Kidney capillary endothelial cell (primary cell): ENCODE measurements at places on chromosomes 7 and 10.

DNA sequence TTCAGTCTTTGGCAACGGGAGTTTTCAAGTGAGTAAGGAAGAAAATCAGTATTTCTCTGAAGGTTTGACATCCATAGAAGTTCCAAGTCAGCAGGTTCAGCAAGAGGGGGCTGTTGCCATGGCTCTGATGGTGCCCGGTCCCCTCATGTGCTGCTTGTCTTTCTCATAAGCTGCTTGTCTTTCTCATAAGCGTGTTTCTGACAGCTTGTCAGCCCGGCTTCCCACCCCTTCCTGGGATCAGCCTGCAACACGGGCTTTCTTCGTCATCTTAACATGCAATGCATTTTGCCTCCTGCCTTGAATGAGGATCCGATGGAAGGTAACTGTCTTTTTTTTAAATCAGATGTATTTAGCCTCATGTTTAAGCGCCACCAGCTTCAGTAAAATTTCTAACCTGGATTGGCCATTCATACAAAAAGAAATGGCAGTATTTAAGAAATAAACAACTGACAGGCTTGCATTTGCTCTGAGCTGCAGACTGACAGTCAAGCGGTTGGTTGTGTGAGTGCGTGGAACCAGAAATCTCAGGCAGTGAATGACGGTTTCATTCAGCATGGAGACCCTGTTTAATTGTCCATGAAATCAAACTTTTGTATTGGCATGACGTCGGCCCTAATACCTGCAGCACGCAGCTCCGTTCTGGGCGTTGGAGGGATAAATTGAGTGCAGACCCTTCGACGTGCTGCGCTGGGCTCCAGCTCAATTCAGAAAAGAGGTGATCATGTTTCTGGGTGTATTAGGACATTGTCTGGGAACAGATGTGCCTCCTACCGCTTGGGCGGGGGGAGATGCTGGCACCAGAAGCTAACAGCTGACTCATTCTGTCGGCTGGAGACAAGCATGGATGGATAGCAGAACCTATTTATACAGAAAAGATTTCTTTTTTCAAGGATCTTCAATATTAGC is 454.7 kb upstream of the FOXK1 start:
- no peak for DNase-seq

GRCh38 chr7:139099172-139099947 is 10.2 kb downstream of the ZC3HAV1 start:
- no peak for DNase-seq

DNA sequence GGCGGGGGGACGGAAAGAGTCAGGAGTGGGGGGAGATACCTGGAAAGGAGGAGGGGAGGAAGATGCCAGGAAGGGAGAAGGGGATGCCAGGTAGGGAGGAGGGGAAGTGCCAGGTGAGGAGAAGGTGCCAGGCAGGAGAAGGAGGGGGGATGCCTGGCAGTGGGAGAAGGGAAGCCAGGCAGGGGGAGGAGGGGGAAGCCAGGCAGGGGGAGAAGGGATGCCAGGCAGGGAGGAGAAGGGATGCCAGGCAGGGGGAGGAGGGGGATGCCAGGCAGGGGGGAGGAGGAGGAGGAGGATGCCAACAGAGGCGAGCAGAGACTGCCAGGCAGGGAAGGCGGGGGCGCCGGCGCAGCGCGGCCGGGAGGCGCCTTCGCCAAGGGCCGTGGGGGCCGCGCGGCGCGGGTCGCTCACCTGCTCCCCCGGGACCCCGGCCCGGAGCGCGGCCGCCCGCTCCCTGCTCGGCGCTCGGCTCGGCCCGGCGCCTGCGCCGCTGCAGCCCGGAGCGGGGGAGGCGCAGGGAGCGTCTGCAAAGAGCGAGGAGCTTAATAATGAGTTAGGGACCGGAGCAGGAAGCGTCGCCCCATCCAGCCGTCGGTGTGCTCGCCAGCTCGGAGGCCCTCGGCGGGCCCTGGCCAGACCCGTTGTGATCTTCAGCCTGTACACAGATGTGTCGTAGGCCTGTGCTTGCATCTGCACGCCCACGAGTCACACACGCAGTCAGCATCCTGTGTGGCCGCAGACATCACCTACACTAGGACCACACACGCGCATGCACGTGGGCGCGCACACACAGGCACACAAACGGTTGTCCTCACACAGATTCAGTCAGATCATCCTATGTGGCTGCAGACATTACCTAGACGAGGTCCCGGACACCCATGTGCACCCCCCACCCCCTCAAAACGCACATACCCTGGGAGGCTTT is 28.4 kb upstream of the SMARCD3 start:
- peak; percentile 10 for DNase-seq

DNA sequence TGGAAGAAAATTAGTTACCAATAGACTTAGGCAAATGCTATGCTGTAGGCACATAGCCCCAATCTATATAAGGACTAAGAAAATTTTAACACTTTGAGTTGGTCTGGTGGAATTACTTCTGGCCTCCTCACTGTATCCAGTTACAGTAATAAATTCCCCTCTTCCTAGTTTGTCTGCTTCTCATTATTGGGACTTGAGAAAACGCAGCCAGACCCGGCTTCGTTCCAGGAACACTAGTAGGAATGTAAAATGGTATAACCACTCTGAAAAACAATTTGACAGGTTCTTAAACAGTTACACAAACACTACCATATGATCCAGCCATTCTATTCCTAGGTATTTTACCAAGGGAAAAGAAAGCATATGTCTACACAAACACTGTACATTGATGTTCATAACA is 150.2 kb downstream of the VPS50 start:
- DNase-seq: no peak

DNA sequence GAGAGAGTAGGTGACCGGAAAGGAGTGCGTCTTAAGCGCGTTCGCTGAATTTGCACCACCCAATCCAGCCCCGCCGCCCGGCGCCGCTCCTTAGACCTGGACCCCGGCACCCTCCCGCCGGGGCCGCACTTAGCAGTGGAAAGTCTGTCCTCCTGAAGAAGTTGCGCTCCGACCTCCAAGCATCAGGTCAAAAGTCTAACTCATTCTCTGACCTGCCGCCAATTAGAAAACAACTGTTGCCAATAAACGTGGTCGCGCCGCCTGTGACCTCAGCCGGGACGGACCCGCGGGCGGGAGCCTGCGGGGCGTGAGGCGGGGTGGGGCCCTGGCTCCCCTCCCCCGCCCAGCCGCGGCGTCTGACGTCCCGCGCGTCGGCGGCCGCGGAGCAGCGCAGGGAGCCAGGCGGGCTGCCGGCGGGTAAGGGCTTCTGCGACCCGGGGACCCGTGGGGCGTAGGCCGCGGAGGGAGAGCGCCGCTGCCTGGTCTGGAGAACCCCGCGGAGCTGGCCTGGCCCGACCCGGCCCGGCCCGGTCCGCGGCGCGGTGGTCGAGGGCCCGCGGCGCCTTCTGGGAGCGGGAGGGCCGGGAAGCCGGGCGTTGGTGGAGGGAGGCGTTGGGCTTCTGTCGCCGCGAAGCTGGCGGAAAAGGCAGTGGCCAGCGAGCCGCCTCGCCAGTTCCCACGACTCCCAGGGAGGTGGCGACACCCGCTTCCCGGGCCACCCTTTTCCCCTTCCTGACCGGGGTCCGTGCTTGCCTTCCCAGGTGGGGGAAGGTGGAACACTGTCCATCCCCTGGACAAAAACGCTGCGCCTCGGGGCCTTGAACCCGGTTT is at the start of gene BCAP29:
Gene BCAP29, plus strand, starts transcription at position 362 of the 831 bp plus-strand sequence. CDS start 527 bp downstream, outside the sequence.
- peak; percentile 63 for DNase-seq

- peak; percentile 60 for DNase-seq
Measured at GRCh38 chr7:150755473-150756099, 18.4 kb downstream of the GIMAP5 start.

- DNase-seq: peak; percentile 43
Measured at GRCh38 chr10:102917314-102917961, 656 bp upstream of the CNNM2 start.

DNA sequence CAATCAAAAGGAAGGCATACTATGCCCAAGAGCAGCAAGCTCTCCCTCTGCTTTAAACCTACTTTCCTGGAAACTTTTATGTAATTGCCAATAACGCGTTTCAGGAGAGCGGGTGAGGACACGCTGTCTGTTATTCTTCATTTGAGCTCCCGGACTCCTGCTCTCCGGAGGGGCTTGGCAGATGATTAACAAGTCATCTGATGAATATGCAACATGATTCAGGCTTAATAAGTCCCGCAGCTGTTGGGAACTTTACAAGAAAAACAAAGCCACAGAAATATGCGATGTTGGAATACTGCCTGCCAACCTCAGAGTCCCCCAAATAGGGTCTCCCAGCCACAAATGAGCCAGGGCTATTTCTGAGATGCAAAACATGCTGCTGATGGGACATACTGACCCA is 348.0 kb downstream of the GPAM start:
- DNase-seq: no peak

GRCh38 chr10:112115781-112116385 is 67.7 kb downstream of the GPAM start:
- peak; percentile 7 for DNase-seq
